DMS79 treated with DMSO at 0.1 percent for 48 hours (cell line): ENCODE measurements at places on chromosomes 2 and 18.
A peak's percentile ranks its signal among the peaks of the same experiment; 100 is the strongest.

- peak; percentile 75 for DNase-seq
Measured at GRCh38 chr2:237512774-237513466, 25.9 kb downstream of the MLPH start.

GRCh38 chr18:63183378-63183777, 136.2 kb downstream of the BCL2 start:
- DNase-seq, result no peak

GRCh38 chr2:45713591-45713990, 62.1 kb downstream of the PRKCE start:
- DNase-seq, result no peak

- no peak for DNase-seq
Measured at GRCh38 chr2:240793313-240794177, 26.5 kb downstream of the KIF1A start.

DNA sequence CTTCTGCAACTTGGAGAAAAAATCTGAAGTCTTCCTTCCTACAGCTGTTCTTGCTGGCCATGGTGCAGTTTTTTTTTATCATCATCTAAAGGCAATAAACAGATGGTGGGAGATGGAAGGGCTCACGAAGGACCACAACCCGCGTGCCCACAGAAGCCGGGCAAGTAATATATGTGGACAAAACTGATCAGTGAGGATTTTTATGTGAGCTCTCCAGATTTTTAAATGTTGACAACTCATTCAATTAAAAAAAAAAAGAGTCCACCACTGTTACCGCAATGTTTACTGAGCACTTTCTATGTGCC, 55.9 kb upstream of the CREB1 start:
- no peak for DNase-seq

GRCh38 chr2:207766697-207767460, 2.8 kb downstream of the FZD5 start:
- DNase-seq, result peak; percentile 64

- no peak for DNase-seq
Measured at GRCh38 chr2:166335284-166335683, 40.5 kb downstream of the SCN9A start.

DNA sequence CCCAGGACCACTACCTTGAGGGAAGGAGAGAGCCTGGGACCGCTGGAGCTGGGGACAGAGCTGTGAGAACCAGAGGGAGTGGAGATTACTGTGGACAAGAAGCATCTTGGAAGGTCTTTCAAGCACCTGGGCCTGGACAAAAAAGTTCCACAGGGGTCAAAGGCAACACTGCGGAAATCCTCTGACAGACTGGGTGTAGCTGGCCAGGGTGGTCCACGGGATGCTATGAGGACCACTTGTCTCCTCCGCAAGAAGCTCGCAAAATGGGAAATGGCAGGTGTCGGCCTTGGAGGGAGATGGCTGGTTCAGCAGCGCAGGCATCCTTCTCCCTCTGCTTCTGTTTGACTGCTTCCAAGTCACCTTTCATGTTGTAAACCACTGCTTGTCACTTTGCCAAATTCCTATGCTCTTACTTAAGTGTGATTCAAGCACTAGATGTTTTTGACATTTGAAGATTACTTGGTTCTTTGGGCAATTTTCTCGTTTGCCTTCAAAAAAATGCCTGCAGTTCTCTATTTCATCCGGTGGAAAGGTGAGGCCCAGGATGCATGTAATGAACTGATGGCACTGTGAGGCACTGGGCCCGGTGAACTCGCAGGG, 27.7 kb downstream of the KLHL29 start:
- no peak for DNase-seq

- no peak for DNase-seq
Measured at GRCh38 chr18:45849529-45849928, 24.1 kb downstream of the SIGLEC15 start.

- DNase-seq, result no peak
Measured at GRCh38 chr2:54975598-54976492, 74.4 kb downstream of the RTN4 start.

- peak; percentile 10 for DNase-seq
Measured at GRCh38 chr2:96146153-96146880, 1.1 kb upstream of the DUSP2 start.

DNA sequence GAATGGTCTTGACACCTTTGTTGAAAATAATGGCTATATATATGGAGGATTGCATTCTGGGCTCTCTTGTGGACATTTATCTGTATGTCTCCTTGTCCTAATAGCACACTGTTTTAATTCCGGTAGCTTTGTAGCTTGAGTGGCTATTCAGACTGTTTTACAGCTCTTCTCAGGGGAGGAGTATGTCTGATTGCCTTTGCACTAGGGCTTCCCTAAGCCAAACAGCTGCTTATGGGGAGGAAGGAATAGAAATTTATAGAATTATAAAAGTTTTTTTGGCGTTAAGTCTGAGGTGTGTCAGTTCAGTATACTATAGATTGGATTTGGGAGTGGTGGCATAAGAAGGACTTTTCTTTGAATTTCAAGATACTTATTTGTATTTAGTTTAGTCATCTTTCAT, 12.6 kb downstream of the SEH1L start:
- peak; percentile 74 for DNase-seq

GRCh38 chr2:44740678-44741077, 200.8 kb upstream of the SIX3 start:
- DNase-seq, result peak; percentile 75

DNA sequence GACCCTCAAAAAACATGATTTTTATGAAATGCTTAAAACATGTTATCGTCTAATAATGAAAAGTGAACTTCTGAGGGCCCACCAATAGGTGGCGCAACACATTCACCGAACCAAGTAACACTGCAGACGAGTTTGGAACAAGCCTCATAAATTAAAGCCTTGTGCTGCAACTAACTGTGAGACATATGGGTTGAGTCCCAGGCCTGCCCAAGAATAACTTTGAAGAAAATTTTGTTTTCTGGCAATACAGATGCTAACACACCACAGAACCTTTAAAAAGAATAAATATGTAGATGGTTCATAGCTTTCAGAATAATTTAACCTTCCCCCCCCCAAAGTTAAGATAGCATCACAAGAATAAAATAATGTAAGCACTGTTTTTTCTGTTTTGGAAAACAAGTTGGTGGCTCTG, 285.9 kb downstream of the RNF144A start:
- DNase-seq, result peak; percentile 54

GRCh38 chr18:12656605-12656937, 1.3 kb downstream of the SPIRE1 start:
- DNase-seq, result peak; percentile 54

DNA sequence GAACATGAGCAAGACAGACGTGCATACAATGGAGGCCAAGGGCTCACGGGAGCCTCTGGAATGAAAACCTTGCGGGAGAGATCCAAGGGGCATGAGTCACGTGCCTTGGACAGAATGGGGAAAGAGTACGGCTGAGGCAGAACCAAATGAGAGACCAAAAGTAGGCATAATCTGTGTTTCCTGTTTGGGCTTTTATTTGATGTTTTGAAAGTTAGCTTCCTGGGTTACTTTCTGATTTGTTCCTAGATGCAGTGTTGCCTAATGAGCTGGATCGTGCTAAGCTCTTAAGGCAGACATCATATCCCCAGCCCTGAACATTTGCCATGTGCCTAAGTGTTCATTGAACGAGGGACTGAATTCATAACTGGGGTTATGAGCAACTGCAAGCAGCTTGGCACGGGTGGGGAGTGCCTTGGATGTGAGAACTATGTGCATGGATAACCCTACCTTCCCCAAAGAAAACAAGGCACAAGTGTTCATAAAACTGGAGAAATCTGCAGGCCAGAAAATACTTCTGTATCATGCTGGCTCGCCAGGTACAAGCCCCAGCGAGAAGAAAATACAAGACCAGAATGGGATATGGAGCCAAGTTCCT, 60.3 kb upstream of the RPL31 start:
- DNase-seq, result no peak

GRCh38 chr2:166385313-166385712, 9.6 kb upstream of the SCN9A start:
- no peak for DNase-seq

- no peak for DNase-seq
Measured at GRCh38 chr2:237541243-237541642, 25.1 kb upstream of the PRLH start.

DNA sequence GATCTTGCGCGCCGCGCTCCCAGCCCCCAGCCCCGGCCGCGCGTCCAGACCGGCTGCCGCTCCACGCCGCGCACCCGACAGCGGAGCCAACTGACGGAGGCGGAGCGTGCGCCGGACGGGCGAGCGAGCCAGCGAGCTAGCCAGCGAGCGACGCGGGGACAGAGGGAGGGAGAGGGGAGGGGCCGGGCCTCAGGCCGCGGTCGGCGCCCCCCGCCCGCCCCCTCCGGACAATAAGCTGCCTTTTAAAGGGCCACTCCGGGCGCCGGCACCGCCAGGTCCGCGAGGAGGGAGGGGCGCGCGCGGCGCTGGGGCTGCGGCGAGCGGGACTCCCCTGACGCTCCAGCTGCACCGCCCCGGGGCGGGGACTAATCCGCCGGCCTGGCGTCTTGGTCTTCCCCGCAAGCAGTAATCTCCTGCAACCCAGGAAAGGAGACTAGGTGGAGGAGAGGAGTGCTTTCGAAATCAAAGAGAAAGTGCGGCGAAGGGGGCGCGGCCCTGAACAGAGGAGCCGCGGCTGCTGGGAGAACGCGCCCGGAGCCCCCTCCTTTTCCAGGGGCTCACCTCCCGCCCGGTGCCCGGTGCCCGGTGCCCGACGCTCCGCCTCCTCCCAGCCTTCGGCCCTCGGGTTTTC, at the start of gene BIN1:
BIN1 (minus strand) TSS at position 164 of the 631 bp plus-strand sequence. CDS start 211 bp downstream, outside the sequence.
- peak; percentile 56 for DNase-seq

DNA sequence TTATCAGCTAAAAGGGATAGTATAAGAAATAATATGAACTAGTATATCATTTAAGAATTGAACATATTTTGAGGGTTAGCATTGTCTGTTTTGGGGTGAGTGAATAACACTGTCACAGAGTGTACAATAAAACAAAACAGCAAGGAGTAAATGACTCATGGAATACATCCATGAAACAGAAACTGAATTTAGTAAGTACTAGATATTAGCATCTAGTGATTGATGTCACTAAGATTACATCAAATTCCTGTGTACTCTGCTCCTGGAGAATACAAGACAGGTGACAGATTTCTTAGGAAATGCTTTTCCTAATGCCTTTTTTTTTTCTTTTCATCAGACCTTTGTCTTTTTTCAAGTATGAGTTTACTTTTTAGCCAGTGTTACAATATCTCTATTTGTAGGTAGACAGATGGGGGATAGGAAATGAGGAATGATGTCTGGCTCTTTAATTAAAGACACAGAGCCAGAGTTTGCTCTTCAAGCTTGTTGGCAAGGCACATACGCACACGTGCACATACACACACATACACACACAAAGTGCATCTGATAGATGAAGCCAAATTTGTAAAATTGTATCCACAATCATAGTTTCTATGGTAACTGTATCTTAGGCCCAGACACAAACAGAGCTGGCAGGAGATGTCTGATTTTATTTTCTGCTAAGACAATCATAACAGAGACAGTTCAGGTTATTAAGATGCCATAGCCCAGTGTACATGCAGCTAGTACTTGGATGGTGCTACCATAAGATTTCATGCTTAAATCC, 138.2 kb upstream of the NRP2 start:
- no peak for DNase-seq

- peak; percentile 70 for DNase-seq
Measured at GRCh38 chr2:40105593-40105992, 326.5 kb upstream of the THUMPD2 start.

GRCh38 chr2:234912437-234912836, 39.4 kb upstream of the SH3BP4 start:
- no peak for DNase-seq

DNA sequence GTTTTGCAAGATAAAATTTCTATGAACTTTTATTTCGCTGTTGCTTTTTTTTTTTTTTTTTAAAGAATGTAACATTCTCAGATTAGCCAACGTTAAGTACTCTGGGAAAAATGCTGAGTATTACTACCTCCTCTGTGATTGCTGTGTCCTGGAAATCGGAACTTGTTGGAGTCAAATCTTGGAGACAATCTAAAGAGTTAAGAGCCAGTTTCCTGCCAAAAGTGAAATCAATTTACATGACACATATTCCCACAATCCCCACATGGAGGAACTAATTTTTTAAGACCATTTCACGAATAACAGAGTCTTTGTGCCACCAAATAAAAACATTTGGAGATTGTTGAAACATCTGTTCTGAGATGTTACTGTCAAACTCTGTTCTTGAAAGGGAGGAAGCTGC, 127.8 kb downstream of the MEP1B start:
- no peak for DNase-seq

GRCh38 chr2:150007815-150008430, 420.3 kb upstream of the MMADHC start:
- DNase-seq, result no peak

GRCh38 chr2:178730049-178730448, 77.2 kb downstream of the TTN start:
- no peak for DNase-seq

DNA sequence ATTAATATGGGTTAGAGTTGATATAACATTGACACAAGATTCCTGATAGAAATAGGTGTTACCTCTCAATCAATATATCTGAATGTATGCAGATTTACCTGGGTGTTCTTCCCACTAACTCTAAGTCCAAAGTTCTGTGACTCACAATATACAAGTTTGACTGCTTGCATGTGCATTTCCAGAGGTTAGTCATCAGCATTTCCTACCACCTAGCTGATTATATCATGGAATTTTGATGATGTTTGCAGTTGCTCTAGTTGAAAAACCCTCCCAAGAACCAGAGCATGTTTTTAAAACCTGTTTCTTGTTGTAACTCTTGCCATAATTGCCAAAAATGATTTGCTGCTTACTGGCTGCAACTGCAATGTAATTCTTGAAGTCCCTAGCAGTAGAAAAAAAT, 15.0 kb upstream of the DSG1 start:
- DNase-seq, result no peak

DNA sequence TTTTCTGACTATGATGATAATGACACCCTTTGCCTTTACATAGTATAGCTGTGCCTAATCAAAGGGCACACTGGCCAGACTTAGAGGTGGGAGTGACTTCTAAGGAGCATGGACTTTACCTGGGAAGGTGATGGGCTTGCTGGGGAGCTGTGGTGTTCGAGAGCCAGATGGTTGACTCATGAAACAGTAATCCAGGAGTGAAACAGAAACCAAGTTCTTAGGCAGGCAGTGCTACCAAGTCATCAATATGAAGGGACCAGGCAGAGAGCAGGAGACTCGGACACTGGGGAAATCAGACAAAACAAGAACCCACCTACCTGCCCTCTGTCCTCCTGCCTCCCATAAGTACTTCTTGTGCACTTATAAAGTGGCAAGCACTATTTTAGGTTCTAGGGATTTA, 430.4 kb downstream of the DLGAP1 start:
- no peak for DNase-seq

- DNase-seq, result no peak
Measured at GRCh38 chr2:198596985-198597384, 792.6 kb downstream of the PLCL1 start.

GRCh38 chr2:18432999-18433398, 127.5 kb downstream of the RDH14 start:
- no peak for DNase-seq

DNA sequence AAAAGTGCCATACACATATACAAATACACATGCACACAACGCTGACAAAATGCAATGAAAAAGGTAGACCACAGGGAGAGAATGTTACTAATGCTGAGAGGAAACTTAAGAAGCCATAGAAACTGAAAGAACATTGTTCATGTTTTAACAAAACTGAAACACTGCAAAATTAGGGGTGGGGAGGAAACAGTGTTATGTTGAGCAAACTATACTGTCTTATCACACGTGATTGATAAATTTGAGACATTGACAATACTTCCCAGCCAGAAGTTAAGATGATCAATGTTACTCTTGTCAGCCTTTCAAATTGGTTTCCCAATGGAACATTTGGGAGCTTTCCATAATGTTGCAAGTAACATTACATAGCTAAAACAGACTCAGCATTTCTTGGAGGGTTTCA, 165.5 kb downstream of the L3MBTL4 start:
- no peak for DNase-seq

GRCh38 chr2:241609859-241610793, 26.8 kb downstream of the THAP4 start:
- peak; percentile 84 for DNase-seq
